Stimulated activated CD8-positive, alpha-beta memory T cell treated with anti-CD3 and anti-CD28 coated beads, Interleukin-7, amount 100 ng/mL, for 48 hours (primary cell): ENCODE measurements at places on chromosomes 3 and 15.

DNA sequence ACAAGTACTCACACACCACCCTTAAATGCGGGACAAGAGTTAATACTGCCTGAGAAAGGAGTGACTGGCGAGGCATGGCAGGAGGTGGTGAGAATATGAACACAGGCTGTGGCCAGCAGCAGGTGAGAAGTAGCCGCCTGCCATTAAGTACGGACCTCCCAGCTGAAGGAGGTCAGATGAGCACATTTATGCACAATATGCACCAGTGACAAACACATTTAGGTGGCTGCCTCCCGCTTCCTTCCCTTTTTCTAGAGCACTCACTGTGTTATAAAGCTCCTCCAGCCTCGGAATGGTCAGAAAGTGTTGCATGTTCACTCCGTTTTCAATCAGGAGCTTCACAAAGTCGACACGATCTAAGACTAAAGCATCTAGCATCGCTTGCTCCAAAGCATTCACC is 52.4 kb downstream of the TRPM1 start:
- DNase-seq: no peak

DNA sequence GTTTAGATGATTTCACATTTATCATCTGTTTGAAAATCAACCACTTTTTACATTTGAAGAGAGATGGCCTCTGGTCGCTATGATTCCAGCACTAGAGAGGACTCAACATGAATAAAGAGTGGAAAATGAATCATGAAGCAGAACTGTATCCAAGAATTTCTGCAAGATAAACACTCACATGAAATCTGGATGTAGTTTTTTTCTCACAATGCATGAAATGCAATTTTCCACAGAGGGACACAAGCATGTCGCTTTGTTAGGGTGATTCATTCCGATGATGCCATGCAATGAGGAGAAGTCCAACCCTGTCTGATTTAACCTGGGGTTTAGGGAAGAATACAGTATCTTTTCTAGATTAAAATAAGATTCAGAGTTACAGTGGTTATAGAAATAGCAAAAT is 50.4 kb upstream of the ADCY5 start:
- DNase-seq: no peak

DNA sequence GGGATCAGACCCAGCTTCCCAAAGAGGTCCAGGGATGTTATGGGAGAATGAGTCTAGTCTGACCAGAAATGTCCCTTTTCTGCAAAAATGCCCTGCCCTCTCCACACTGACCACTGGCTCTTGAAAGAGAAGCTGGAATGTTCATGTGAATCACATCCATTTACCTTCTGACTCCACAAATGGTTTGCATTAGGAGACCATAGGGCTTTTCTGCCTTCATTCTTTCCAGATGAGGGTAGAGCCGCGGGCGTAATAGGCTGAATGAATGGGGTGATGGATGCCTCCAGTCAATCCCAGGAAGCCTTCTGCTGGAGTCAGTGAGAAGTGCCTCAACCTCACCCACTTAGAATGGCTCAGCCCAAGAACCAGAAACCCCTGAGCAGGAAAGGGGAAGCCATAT is 47.2 kb upstream of the IREB2 start:
- DNase-seq: no peak

- no peak for DNase-seq
Measured at GRCh38 chr3:13564751-13565560, 16.0 kb downstream of the FBLN2 start.

- no peak for DNase-seq
Measured at GRCh38 chr3:122690096-122690495, 9.5 kb downstream of the PARP14 start.

DNA sequence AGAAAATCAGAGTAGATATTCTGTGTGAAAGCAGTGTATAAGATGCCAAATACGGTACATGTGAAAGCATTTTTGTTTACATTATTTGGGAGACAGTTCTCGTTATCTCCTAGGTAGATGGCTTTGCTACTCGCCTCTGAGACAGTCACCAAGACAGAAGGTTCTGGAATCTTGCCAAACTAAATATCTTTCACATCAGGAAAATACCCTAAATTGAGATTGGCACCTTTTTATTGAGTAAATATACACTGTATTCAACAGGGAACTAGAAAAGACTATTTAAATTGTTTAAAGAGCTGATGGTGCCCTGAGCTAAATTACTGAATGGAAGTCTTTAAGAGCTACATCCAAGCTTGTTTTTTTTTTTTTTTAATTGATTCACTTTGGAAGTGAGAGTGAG is 3.4 kb downstream of the FGD5 start:
- no peak for DNase-seq

DNA sequence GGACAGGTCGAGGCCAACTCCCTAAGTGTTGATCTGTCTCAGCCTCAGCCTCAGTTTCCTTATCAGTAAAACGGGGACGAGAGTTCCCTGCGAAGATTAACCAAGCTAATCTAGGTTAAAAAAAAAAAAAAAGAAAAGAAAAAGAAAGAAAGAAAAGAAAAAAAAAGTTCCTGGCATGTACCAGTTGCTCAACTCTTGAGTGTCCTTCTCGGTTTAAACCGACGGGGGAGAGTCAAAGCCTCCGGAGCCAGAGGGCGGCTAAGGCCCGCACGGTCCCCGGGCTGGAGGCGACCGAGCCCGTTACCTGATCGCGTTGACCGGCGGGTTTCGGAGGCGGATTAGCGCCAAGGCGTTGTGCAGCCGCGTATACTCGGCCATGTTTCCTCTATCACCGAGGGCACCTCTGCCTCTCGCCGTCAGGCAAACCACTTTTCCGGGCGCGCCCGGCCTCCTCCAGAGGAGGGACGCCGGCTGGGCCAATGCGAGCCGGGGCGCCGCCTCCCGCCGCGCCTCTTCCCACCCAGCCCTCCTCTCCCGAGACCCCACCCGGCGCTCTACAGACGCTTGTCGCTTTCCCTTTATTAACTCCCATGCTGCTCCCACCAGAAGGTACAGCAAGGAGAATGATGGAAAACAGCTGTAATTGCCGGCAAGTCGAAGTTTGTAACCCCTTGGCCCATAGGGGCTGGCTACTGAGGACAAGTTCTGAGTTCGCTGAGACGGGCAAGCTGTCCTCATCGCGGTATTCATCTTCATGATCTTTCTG is at the start of gene EHHADH:
TSS of gene EHHADH (minus strand) at position 405 of the 766 bp plus-strand sequence. CDS start at position 378, 27 bp downstream.
- peak; percentile 50 for DNase-seq

GRCh38 chr15:43948691-43949325 is 122.0 kb downstream of the WDR76 start:
- no peak for DNase-seq

DNA sequence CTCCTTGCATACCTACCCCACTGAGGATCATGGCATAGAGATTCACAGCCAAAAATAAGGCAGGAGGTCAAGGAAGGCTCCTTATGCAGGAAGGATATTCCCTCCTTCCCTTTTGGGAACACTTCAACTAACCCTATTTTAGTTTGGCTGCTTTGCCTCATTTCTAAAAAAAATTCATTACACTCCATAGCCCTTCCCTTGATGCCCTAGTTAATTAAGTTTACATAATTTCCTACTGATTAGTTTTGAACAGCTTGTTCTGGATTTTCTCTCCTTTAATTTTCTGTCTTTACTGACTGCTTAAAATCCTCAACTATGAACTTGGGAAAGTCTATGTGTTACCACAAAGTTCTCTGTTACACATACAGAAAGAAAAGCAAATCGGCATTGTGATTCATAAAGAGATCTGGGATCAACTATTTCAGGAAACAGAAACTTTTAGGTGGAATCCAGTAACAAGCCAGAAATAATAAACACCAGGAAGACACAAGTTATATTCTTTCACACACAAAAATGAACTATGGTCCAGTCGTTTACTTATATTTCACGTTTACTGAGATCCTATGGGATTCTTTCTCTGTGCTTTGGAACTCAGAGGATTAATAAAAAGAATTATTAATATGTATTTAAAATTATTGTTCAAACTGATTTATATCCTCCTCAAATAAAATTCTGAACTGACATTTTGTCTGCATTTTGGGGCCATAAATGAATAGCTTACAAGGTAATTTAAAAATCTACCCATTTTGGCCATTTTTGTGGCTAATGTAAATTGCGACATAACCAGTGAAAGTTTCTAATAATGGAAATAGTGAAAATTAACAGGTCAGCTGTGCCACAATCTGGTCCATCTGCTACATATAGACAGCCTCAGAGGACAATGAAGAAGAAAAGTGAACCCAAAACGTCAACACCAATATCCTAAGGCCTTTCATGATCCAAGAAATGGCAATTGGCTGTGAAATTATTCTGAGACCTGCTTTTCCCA is 113.8 kb downstream of the FRMD5 start:
- no peak for DNase-seq

DNA sequence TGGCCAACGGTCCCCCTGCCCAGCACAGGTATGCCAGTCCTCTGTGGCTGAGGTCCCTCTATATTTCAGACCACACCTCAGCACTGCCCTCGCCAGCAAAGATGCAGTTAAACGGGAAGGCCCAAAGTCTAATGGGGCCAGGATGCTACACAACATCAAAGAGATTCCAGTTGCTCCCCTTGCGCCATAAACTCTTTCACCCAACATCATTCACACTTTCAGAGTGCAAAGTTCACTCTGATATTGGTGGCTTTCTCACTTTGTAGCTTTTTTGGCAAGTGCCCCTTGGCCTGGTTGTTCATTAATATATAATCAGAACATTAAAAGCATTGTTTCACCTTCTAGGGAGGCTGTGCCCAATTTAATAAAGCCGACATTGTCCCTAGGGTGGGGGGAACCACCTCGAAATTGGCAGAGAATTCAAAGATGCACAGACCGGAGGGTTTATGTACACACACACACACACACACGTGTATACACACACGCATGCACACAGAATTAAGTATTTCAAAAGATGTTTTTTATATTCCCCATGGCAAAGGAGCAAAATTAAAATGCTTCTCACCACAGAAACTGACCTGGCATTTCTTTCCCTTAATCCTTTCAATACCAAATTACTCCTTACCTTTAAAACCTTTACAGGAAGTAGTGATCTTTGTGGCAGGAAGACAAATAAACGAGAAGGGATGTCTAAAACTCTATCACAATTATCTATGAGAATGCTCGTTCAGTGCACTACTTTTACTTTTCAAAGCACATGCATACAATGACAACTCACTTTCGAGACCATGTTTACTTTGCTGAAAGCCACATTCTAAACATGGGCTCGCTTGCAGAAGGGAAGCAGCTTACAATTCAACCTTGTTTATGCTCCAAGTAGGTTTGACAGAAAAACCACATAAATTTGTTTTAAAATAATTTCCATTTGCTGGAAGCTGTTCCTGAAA is 19.5 kb downstream of the LRIG1 start:
- DNase-seq: no peak

DNA sequence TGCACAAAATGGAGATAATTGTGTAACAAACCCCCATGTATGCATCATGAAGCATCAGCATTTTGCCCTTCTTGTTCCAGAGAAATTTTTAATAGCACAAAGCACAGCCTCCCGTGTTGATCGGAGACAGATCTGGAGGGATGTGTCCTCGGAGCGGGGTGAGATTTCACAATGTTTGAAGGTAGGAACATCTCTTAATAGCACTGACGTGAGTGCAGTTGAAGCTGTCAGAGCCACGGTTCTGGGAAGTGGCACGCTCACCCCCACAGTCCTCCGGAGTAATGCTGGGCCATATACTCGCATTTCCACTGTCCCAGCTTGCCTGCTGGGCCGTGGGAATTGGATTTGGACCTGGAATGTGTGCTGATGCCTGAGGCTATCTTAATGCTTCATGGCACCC is 24.1 kb downstream of the ARPP21 start:
- no peak for DNase-seq

- DNase-seq: no peak
Measured at GRCh38 chr15:76033438-76033837, 21.2 kb upstream of the NRG4 start.

DNA sequence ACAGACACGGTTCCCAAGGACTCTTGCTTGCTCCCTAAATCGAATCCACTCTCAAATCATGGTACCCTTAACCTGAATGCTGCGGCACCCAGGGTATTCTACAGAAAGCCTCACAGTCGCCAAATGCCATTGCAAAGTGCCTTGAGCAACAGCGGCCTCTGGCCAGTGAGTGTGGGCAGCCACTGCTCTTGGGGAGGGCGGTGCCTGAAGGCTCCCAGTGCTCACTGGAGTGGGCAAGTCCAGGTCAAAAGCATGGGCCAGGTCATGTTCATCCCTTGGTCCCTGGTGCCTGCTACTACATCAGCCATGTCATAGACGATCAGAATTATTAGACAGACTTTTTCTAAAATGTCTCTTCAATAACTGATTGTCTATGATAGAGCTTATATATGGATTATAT is 82.5 kb downstream of the ADAMTS17 start:
- no peak for DNase-seq

DNA sequence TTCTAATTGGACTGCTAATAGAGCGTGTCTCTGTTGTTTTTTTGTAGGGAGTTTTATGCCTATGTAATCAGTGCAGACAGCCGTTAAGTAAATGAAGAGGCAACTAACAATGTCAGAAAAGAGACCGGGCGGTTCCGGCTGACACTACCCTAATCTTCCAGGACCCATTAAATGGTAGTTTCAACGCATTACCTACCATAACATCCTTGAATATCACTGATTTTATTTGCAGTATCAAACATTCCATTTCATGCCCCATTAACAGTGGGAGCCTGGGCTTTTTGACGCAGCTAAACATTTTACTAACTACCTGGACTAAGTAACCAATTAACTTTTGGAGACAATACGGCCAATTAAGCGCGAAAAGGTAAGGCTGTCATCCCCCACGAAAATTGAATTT is 832.9 kb upstream of the NR2F2 start:
- DNase-seq: no peak

DNA sequence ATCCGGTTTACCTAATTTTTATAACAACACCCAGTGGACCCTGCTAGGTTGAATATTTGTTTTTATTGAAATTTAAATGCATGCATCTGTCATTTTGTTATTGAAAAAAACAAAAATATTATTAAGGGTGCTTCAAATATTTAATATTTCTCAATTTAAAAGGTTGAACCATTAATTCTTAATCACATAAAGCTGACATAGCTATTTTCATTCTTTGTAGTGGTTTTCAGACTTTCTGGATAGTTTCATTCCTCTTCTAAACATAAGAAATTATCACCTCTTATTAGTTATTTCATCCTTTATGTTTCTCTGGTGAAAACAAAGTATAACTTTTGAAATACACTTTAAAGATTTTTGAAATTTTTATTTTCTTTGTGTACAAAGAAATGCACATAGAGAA is 369.9 kb upstream of the PLSCR5 start:
- no peak for DNase-seq

GRCh38 chr3:177928172-177928873 is 607.9 kb upstream of the KCNMB2 start:
- no peak for DNase-seq

- DNase-seq: no peak
Measured at GRCh38 chr3:20071175-20071574, 30.9 kb downstream of the KAT2B start.

GRCh38 chr15:52186651-52187486 is 4.3 kb downstream of the GNB5 start:
- DNase-seq: no peak

- no peak for DNase-seq
Measured at GRCh38 chr3:151709847-151710246, 23.9 kb upstream of the AADACL2 start.

GRCh38 chr3:85781806-85782205 is 823.0 kb downstream of the CADM2 start:
- DNase-seq: no peak

GRCh38 chr3:68007621-68008226 is 353.3 kb upstream of the SUCLG2 start:
- peak; percentile 9 for DNase-seq

GRCh38 chr3:56845505-56845904 is 43.8 kb upstream of the ARHGEF3 start:
- DNase-seq: no peak
